ENCODE measurements at places on chromosomes 12 and 14.

DNA sequence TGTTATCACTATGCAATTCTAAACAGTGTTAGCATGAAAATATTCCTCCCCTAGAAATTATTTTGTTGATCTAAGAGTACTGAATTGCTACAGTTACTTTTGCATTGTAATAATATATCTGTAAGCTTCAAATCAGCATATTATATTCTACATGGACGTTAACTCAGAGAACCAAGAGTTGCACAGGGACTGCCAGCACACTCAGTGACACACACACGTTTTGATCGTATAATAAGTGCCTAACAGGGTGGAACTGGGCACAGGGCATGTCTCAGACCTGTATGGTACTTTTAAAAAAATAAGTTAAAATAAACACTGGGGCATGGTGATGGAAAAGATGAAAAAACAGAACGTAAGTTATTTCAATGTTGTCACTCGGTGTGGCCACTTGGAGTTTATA, 451.6 kb downstream of the RGS6 start:
- no peak for DNase-seq

DNA sequence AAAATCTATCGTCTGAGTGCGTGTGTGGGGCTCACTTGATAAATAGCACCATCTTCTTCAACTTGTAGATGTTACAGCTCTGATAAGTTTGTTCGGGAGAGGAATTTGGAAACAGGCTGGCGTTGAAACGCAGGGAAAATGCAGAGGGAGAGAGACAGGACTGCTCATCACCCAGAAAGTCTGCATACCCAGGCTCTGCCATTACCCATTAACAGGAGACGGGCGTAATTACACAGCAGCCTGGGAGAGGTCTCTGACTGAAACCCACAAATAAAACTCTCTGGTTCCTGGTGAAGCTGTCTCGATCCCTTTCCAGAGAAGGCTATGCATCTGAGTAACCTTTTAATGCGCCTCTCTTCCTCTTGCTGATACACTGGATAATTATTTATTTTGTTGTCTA, 547.3 kb downstream of the BCL11B start:
- no peak for DNase-seq

DNA sequence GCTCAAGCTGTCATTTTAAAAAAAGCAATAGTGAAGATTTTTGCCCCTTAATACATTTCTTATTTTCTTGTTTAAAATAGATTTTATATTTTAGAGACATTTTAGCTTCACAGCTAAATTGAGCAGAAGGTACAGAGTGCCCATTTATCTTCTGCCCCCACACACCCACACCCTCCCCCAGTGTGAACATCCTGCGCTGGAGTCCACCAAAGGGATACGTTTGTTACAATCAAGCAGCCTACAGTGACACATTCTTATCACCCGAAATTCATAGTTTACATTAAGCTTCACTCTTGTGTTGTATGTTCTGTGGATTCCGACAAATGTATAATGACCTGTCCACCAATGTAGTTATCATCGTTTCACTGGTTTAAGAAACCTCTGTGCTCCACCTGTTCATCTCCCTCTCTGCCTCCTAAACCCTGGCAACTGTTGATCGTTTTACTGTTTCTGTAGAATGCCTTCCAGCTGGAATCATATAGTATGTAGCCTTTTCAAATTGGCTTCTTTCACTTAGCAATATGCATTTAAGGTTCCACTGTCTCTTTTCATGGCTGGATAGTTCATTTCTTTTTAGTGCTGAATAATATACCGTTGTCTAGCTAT, 91.0 kb upstream of the TRAF3 start:
- no peak for DNase-seq

- no peak for DNase-seq
These were observed 66.6 kb downstream of the LLPH start for GRCh38 chr12:66063916-66064315.

DNA sequence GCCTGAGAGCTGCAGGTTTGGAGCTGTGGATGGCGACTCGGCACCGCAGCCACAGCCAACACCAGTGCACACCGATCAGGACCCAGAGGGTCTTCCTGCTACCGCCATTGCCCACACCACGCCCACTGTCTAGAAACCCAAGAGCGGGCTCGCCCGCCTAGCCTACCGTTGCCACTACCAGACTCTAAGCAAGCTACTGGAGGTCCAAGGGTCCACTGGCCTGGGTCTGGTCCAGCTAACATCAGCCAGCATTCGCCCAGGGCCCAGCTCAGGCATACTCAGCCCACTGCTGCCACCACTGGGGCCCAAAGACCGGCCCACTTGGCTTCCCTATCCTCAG, 30.5 kb upstream of the MON2 start:
- no peak for DNase-seq

DNA sequence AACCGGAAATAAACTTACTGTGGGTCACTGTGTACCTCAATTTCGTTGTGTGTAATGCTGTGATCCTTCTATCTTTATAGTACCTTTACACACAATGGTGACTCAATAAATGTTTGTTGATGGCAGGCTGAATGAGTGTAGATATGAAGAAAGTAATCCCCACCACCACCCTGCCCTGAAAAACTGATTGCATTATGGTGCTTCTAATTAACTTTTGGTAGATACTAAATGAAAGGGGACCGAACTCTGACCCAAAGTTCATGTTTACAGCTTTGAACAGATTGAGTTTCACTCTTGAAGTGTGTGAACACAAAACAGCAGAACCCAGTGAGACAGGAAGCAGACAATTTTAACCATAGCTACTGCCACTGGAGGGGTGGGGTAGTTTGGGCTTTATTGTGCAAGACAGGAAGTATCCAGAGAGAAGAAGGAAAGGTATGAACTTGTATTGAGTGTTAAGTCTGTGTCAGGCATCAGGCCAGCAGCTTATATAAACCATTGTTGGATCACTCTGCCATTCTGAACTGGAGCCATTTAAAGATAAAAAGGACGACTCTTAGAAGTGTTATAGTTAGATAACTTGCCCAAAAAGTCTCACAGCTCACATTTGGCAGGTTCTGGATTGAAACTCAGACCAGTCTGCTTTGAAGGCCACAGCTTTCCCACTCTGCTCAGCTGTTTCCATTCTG, 197.0 kb upstream of the AMIGO2 start:
- no peak for DNase-seq

GRCh38 chr14:24196071-24197055, 1.1 kb upstream of the TM9SF1 start:
- no peak for DNase-seq

DNA sequence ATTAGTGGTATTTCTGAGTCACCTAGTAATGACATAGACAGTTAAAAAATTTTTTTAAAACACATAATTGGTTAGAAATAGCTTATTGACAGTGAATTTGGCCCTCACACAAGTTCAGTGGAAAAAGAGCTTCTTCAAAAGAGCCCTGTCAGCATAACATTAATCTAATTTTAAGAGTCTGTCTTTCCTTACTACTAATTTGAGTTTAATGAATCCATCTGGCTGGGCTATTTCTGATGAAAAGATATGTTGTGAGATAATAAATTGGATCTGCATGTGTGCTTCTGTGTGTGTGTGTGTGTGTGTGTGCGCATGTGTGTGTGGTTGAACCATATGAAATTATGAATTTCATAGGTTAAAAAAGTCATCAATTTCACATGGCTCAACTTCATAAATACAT, 1045.2 kb downstream of the FLRT2 start:
- no peak for DNase-seq

GRCh38 chr12:124022161-124022560, 49.1 kb downstream of the ZNF664 start:
- DNase-seq: no peak

DNA sequence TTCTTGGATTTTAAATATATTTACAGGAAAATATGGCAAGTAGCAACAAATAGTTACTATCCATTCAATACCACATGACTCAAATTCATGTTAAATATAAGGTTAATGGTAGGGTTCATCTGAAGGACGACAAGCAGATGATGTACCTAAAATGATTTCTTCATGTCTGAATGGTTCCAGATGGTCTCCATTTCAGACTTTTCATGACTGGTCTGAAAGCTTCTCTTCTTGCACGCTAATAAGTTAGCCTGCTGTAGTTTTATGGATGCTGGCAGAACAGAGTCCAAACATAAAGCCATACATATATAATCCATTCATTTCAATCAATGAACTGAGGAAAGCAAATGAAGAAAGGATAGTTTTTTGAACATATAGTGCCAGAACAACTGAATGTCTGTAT, 257.0 kb upstream of the MGAT4C start:
- no peak for DNase-seq

GRCh38 chr12:49347311-49348193, 864 bp downstream of the DNAJC22 start:
- peak; percentile 59 for DNase-seq

- no peak for DNase-seq
These were observed 44.9 kb downstream of the KRT80 start for GRCh38 chr12:52146822-52147366.

- no peak for DNase-seq
These were observed 3.2 kb downstream of the MMP19 start for GRCh38 chr12:55839345-55840140.

DNA sequence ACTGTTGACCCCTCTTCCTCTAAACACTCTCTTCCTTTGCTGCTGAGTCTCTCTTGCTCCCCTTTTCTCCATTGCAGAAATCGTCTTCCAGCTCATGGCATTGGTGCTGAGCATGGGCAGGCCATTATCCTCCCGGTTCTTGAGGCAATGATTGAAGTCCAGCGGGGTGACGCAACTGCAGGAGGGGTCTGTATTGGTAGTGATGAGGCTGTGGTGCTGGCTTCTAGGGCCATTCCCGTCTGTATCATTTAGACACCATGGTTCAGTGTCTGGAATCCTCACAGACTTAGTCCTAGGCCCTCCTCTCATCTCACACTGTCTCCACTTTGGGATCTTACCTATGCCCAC, 720 bp upstream of the SLC22A17 start:
- no peak for DNase-seq

DNA sequence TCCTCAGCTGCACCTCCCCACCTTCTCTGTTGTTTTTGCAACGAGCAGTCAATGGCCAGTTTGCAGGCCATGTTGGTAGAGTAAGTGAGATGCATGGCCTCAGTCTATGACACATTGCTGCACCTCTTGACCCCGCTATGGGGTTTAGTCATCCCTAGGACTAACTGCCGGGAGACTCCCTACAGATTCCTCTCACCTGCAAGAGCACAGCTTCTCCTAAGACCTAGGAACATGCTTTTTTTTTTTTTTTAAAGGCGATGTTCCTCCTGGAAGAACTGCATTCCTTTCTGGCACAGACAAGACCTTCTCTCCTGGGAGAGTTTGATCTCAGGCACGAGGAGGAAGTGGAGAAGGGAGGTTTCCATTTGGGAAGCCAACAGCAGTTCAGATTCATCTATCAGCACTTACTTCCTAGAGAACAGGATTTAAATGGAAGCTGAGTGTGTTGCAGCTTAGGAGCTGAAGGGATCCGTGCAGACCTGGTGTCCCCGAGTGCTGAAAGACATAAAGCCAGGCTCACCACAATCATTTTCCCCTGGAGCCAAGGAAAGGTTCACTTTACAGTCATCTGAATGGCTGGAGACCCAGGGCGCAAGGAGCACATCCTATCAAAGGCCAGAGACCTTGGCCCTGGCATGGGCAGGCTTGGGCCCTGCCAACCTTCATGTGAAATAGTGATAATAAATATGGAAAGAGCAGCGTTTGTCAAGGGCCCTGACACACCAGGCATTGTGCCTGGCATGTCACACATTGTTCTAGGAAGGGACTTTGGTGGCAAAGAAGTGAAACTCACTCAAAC, 104.1 kb downstream of the LGMN start:
- DNase-seq: no peak

DNA sequence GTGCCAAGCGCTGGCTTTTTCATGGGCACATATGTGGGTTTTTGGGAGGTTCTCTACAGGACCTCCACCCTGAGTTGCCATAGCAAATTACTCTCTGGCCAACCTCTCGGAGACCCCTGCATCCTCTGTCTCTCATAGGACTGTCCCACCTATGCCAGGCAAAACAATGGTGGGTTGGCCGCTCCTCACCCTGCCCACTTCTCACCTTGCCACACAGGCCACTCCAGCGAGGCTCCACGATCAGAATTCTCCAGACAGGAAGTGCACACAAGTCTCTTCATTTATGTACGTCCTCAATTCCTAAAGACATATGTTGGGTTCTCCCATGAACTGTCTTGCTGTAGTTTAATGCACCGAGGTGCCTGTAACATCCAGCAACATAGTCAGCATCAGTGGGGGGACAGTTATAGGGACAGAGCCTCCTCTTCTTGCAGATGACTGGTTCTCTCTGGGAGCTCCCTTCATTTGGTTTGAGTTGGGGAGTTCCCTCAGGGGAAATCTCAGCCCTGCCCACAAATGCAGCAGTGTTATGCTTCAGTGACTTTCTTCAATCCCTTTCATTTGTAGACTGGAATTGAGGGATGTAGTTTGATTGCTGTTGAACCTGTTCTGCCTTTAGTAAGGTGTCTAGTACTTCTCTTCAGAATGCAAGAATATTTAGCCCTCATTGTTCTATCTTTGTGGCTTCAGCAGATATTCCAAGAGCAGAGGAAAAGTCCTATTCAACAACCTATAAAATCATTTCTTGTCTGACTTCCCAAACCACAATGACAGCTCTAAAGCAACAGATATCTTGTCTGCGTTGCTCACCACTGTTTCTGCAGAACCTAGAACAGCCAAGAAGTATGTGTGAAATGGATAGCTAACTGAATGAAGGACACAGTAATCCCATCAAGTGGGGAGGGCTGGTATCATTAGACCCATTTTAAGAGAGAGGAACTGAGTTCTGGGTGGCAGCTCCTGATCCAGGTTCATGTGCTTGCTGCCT, 2.8 kb upstream of the LTBP2 start:
- no peak for DNase-seq

DNA sequence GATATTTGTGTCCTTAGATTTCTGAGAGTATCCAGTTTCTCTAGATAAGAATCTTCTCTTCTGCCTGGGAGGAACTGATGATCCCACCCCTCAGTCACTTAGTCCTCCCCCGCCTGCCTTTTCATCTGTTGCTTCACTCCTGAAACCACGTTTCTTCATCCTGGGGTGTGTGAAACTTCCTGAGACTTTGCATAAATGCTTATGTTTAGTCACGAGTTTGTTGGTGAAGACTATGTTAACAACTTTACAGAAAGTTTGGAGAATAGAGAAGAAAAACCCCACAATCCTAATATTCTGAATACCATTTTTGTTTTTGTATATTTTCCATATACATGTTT, 33.2 kb downstream of the MARK3 start:
- no peak for DNase-seq

- DNase-seq: no peak
These were observed 117.7 kb upstream of the NCOR2 start for GRCh38 chr12:124684971-124685688.

GRCh38 chr12:87678453-87678852, 350.7 kb downstream of the C12orf50 start:
- DNase-seq: no peak

- no peak for DNase-seq
These were observed 117.5 kb downstream of the ANO2 start for GRCh38 chr12:5827591-5827990.
